ENCODE measurements at places on chromosomes 2 and 18. TPM values are rescaled to one million over a fixed set of nuclear protein-coding genes. Genes with fewer than 3 reads are reported as not detected.

- no peaks in the 10 kb centered on the region for H3K36me3 ChIP-seq
- no peak overlapping the region for H3K4me3 ChIP-seq
Measured at GRCh38 chr18:35159782-35160181, 81.1 kb upstream of the ZNF397 start.

DNA sequence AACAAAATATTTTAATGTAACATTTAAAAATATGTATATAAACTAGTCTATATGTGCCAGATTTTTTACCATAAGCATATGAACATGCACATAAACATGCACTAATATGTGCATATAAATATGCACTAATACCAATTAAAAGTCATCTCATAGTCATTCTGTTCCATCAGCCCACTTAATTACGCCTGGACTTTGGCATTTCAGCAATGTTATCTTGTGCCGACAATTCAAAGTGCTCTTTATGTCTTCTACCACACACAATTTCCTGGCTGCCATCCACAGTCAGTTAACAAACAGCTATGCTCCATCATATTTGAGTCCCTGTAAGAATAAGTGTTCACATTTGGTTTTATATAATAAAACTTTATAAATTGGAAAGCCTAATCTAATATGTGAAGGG lies 92.6 kb upstream of the TSPYL6 start:
- no peaks in the 10 kb centered on the region for H3K36me3 ChIP-seq
- no peak overlapping the region for H3K4me3 ChIP-seq

Gene FIGLA
- total RNA-seq, result not detected

DNA sequence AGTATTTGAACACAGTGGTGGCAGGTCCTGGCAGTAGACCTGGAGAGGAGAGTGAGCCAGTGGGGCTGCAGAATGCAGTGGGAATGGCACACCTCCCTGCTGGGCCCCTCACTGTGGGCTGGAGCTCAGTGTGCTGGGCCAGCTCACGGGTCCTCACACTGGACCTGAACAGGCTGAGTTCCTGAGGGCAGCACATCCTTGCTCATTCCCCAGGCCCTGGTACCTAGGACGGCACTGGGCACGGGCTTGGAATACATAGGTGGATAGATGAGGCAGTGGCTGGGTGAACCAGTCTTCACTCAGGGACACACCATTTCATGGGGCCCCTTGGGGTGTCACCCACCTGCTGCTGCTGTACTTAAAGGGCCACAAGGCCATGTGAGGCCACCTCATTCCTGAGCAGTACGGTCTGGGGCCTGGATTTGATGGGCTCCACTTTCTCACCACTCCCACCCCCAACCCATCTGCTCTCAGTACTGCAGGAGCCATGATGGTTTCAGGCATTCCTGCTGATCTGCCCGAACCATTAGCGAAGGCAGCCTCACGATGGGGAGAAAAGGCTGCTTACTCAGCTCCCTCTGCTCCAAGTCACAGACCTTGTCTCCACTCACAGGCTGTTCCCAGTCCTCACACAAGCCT lies 4.2 kb downstream of the TMEM177 start:
- no peak for DNase-seq
- no peaks in the 10 kb centered on the region for H3K4me1 ChIP-seq
- H3K27ac ChIP-seq, result no peak overlapping the region
- H3K27me3 ChIP-seq, result no peaks in the 10 kb centered on the region

Gene GLI2
- total RNA-seq, result 18.5 TPM

- H3K4me3 ChIP-seq, result no peak overlapping the region
- H3K36me3 ChIP-seq, result peaks cover 4% of the 10 kb centered on the region
- no peaks in the 10 kb centered on the region for H3K27me3 ChIP-seq
- DNase-seq, result no peak
- H3K4me1 ChIP-seq, result no peaks in the 10 kb centered on the region
- H3K27ac ChIP-seq, result no peak overlapping the region
Measured at GRCh38 chr2:88560619-88561307, 66.5 kb downstream of the EIF2AK3 start.

- H3K4me3 ChIP-seq, result no peak overlapping the region
- no peaks in the 10 kb centered on the region for H3K27me3 ChIP-seq
- DNase-seq, result no peak
- H3K27ac ChIP-seq, result no peak overlapping the region
- H3K4me1 ChIP-seq, result no peaks in the 10 kb centered on the region
Measured at GRCh38 chr2:230640540-230641011, 72.1 kb upstream of the CAB39 start.

DNA sequence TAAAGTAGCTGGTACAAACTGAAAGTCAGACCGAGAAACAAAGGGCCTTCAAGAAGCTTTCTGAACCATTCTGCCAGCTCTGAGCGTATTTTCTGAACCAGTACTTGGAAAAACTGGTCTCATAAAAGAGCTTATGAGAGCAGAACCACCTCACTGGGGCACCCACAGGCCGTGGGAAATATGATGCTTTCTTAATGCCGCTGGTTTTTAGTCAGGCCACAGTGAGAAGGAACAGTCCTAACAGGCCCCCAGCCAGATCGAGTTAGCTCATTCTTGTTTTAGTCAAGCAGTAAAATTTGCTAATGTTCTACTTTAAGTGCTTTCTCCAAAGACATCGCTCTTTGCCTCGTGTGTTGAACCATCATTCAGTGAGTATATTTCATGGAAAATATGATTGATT lies 12.7 kb upstream of the NOSTRIN start:
- no peaks in the 10 kb centered on the region for H3K27me3 ChIP-seq
- no peak overlapping the region for H3K27ac ChIP-seq
- no peaks in the 10 kb centered on the region for H3K4me1 ChIP-seq
- H3K36me3 ChIP-seq, result no peaks in the 10 kb centered on the region
- no peak overlapping the region for H3K4me3 ChIP-seq

GRCh38 chr2:187105218-187105617 lies 256.2 kb upstream of the ZSWIM2 start:
- H3K4me3 ChIP-seq, result no peak overlapping the region
- H3K27me3 ChIP-seq, result no peaks in the 10 kb centered on the region
- no peak overlapping the region for H3K27ac ChIP-seq

GRCh38 chr18:63319383-63320122 lies at the start of gene BCL2:
TSS of gene BCL2 (minus strand) at chr18:63319769.
- H3K4me1 ChIP-seq, result peaks cover 2% of the 10 kb centered on the region
- no peaks in the 10 kb centered on the region for H3K36me3 ChIP-seq
- DNase-seq, result peak; percentile 83
- H3K27ac ChIP-seq, result peak within 1 kb of the TSS; percentile 44
- H3K27me3 ChIP-seq, result no peaks in the 10 kb centered on the region

Gene CXCR2
- 3.1 TPM for total RNA-seq

Gene COL4A4
- total RNA-seq, result 15.8 TPM

DNA sequence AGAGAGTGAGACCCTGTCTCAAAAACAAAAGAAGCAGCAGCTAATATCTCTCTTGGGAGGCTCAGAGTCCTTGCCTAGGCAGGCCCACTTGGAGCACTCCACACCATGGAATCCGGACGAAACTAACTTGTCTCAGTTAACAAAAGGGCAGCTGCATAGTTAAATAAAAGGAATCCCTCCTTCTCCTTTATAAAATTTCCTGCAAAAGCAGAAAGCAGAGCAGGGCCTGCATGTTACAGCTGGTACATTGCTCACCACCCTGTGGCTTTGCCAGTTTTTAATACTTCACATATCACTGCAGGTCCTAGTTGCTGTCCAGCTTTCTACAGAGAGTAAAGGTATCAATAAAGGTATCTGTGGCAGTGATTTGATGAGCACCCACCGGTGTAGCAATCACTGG lies 93.6 kb downstream of the ASAP2 start:
- no peak overlapping the region for H3K4me3 ChIP-seq
- H3K36me3 ChIP-seq, result no peaks in the 10 kb centered on the region
- H3K27ac ChIP-seq, result peak overlapping the region; percentile 12
- no peak for DNase-seq
- peaks cover 2% of the 10 kb centered on the region for H3K4me1 ChIP-seq

Gene RAD51AP2
- not detected for total RNA-seq
